ENCODE measurements at places on chromosomes 11 and 22.

DNA sequence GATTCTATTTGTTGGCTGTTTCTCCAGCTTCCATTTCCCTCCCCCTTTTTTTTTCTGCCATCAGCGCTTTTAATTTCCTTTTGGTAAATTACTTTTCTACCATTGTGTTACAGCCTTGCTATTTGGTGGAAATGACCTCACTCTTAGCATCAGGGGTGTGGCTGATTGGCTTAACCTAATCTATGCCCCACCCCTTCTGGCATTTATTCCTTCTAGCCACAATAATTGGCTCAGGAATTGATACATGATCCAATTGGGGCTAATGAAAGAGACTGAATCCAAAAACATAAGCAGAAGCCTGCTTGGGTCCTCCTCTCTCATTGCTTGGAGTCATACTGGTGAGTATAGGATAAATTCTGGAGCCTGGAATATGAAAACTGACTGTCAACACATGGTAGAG, 402.4 kb upstream of the LRRC4C start:
- no peak for DNase-seq

- no peak for DNase-seq
These were observed 321.6 kb upstream of the B3GAT1 start for GRCh38 chr11:134733646-134734045.

- DNase-seq: no peak
These were observed 20.4 kb downstream of the RSPH14 start for GRCh38 chr22:23121424-23121823.

DNA sequence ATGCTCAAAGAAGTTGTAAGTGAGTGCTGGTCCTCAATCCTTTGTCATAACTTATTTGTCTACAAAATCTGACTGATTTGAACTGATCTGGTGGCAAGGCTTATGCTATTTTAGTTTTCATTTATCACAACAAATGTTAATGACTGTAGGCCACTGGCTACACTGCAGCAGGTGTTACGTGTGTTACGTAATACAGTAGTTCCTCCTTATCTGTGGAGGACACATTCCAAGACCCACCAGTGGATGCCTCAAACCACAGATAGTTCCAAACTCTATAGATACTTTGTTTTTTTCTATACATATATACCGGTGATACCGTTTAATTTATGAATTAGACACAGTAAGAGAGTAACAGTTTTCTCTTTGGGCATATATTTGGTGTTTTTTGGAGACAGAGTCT, 7.0 kb downstream of the MADD start:
- no peak for DNase-seq

DNA sequence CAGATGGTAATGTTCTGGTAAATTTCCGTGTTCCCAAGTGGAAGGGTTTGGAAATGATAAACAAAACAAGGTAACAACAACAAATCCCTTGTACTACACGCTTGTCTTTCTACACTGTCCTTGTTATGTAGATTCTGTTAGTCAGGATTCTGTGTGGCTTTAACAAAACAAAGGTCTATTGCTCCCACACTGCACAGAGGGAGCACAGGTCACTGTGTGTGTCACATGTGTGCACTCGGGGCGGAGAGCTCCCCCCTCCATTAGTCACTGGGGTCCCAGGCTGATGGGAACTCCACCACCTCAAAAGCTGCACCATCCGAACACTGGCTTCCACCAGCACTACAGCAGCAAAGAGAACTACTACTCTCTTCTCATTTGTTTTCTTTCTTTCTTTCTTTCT, 227.9 kb downstream of the NTM start:
- no peak for DNase-seq

GRCh38 chr11:66313321-66314185, 3.3 kb downstream of the CD248 start:
- DNase-seq: no peak

DNA sequence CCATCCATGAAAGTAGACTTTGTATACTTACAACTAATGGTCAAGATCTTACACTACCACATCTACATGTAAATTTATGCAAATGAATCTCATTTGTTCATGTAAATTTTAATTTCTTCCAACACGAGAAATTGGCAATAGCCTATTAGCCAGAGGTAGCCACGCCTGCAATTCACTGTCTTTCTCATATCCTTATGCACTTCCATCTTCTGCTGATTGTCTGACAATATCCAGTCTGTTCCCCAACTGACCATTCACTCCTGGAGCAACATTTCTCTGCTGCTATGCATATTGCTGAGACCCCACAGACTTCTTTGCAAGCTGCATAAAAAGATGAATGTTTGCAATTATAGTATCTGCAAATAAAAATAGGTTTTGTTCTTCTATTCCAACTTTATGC, 2.5 kb downstream of the NNMT start:
- DNase-seq: no peak

- DNase-seq: no peak
These were observed 22.9 kb downstream of the TNKS1BP1 start for GRCh38 chr11:57301711-57302423.

DNA sequence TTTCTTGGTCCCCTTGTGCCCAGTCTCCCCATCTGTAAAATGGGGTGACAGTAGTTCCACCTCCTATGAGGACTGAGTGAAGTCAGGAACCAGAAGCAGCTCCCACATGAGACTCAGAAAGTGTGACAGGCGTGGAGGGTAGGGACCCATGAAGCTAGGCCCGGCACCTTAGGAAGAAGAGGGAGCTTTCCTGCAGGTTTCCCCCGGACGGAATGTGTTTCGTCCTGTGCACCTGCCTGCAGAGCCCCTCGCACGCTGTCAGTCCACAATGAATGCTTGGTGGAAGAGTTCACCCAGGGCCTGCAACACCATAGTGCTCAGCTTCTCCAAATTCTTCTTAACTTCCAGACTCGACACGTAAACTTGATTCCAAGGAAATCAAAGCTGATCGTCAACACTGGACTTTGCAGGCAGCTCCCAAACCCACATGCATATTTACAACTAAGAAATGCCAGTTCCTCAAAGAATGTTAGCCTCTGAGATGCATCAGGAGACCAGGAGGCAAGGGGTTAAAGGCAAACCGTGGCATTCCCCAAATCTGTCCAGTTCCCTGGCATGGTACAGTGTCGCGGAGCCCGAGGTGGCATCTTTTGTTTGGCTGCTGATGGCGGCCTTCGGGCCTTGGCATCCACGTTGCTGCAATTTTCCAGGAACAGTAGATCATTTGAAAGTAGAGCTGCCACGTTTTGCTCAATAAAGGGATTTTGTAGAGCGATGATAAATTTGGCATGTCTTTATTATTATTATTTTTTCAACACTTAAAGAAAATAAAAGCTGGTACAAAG, 15.4 kb downstream of the LRP5 start:
- DNase-seq: no peak

DNA sequence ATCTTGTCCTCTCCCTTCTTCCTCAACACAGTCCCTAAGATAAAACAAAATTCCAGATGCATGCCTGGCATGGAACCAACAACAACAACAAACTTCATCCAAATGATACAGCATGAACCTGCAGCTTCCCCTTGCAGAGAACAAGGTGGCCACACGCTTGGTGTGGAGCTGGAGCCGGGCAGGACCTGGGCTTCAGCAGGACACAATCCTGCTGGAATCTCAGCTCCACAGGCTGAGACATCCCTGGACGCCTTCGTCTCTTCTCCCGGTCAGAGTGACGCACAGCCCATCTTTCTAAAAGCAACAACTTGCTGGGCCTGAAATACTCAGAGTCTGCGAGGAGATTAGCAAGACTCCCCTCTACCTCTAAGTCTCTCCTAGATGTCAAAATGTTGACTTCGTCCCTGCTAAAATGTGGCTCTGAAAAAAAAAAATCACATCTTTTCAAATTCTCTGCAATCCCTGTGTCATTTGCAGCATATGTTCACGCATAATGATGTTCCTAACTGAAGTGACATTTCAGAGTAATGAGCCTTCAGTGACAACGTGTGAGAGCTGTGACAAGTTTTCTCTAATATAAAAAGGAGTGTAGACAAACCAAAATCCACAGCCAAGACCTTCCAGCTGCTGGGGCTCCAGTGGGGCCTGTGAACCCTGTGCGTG, 1232.3 kb downstream of the TBC1D22A start:
- no peak for DNase-seq

- no peak for DNase-seq
These were observed 5.6 kb upstream of the SEC14L4 start for GRCh38 chr22:30511109-30511508.

DNA sequence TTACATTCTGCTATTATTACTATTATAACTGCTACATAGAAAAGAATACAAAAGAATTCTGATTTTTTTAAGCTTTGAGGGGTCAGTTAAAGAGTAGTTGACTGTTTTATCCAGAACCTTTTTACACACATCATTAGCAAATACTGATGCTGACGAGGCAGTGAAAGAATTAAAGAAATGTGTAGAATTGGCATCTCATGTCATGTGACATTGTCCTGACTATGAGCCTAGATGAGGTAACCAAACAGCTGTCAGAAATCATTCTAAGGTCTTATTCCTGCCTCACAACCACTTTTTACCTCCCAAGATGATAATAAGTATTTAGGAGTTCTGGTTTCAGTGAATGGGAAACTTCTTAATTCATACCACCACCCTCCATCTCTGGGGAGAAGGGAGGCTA, 121.0 kb downstream of the SLC1A2 start:
- DNase-seq: no peak

- no peak for DNase-seq
These were observed 1087.5 kb downstream of the BRD1 start for GRCh38 chr22:48740086-48740730.

GRCh38 chr11:122139595-122139866, 23.5 kb upstream of the BLID start:
- DNase-seq: no peak

DNA sequence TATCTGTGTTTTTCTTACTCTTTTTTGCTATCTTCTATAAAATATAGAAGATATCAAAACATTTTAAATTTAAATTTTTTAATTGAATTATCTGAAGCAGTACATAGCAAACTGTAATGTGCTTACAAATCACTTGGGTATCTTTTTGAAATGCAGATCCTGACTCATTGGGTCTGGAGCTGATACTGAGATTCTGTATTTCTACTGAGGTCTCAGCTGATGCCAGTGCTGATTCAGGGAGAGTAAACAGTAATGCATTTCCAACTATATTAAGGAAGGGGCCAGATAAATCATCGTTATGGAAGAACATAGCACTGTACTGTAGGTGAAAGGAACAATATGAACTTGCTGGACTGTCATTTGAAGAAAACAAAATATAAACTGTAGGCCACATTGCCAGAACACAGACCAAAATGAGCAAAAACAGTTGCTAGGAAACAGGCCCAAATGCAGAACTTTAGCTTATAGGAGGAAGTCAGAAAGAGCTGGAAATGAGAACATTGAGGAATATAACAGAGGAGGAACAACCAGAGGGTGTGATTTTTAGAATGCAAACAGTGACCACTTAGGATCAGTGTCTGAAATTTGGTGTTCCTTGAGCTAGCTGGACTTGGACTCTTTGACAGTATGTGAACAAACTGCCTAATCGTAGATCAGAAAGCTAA, 3.3 kb downstream of the ARL14EP start:
- no peak for DNase-seq

DNA sequence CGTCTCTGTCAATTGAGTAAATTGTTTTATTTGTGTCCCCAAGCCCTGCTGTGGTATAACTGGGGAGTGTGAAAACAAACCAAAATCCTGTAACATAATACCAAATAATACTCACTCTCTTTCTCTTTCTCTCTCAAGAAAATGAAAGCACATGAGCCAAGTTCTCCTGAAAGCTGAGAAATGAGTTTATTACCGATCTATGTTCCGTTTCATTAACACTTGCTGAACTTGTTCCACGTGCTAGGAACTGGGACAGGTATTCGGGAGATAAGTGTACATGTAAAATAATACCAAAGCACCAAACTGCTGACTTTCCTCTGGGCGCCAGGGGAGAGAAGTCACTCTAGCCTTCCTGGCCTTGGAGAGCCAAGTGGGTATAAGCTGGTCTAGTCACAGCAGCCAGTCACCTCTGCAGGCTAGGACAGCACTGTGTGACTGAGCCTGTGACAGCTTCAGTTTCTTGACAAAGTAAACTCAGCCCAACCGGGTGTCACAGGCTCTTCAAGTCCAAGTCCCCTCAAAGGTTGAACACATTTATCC, 23.1 kb downstream of the CD6 start:
- no peak for DNase-seq

DNA sequence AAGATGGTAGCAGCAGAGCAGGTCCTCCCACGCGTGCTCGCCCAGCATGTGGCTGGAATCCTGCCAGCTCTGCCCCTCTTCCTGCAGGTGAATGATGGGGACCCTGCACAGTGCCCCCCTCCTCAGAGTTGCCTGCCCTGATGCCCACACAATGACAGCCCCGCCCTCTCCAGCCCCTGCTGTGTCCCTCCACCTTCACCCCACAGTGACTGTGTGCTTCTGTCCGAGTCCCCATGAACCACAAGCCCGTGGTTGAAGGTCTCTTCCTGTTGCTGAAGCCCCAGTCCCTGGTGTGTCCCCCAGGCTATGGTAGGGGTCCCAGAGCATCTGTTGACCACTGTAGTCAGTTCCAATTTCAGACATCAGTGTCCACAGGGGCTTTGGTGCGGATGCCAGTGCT, 71.0 kb downstream of the BRD1 start:
- no peak for DNase-seq

DNA sequence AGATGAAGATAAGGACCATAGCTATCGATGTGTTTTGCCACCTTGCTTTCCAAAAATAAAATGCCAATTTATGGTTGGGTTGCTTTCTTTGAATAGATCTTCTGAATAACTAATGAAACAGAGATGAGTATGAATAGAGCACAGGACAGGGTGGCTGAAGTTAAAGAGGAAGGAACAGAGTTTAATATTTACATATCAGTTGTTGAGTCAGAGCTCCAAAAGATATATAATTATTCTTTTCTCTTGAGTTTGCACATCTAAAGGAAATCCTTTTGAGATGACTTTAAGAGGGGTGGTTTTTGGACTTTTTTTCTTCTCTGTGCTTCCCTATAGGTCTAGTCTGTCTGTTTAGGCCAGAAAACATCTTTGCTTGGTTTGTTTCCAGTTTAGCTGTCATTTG, 115.2 kb downstream of the DDX10 start:
- no peak for DNase-seq

- no peak for DNase-seq
These were observed 59.9 kb downstream of the GRIK4 start for GRCh38 chr11:120571476-120571875.

GRCh38 chr11:29184939-29185890, 831.6 kb downstream of the KCNA4 start:
- DNase-seq: no peak

- DNase-seq: no peak
These were observed 27.0 kb downstream of the ADA2 start for GRCh38 chr22:17192186-17192585.

DNA sequence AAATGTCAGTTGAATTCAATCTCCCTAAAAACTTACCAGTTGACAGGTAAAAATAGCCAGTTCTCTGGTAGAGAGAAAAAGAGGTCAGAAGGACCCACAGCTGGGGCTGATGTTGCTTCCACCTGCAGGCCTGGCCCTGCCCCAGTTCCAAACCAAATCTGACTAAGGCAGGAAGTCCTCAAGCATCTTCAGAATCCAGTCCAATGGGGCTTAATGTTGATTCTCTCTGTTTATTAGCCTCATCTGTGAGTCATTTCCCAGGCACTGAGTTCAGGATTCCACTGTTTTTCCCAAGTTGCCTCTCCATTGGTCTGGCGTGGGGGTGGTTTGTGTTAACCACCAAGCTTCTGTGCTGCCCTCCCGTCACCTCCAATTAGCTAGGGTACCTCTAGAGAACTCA, 601.8 kb downstream of the INSC start:
- no peak for DNase-seq

GRCh38 chr22:44088976-44089570, 65.0 kb downstream of the PARVB start:
- no peak for DNase-seq
